Naive B cell (primary cell): ENCODE measurements at places on chromosomes 1 and 21. TPM values are rescaled to one million over a fixed set of nuclear protein-coding genes. Genes with fewer than 3 reads are reported as not detected.

GRCh38 chr1:214902636-214903320 is 179.8 kb upstream of the KCNK2 start:
- no peak overlapping the region for H3K4me3 ChIP-seq
- H3K36me3 ChIP-seq = no peaks in the 10 kb centered on the region
- H3K4me1 ChIP-seq = no peaks in the 10 kb centered on the region

DNA sequence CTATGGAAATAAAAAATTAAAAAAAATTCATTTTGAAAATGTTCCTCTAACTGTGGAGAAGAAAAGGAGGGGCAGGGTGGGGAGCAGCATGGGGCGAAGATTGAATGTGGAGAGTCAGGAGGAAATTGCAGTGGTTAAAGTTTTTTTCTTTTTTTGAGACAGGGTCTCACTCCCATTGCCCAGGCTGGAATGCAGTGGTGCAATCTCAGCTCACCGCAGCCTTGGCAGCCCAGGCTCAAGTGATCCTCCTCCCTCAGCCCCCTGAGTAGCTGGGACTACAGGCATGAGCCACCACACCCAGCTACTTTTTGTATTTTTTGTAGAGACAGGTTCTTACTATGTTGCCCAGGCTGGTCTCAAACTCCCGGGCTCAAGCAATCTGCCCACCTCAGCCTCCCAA is 67.6 kb downstream of the ADSS2 start:
- no peak for DNase-seq
- no peak overlapping the region for H3K4me3 ChIP-seq
- no peaks in the 10 kb centered on the region for H3K36me3 ChIP-seq
- H3K27ac ChIP-seq = no peak overlapping the region

IVL gene
- not detected for polyA plus RNA-seq

FCRL2 gene
- 38.7 TPM for polyA plus RNA-seq

SPATA46 gene
- not detected for polyA plus RNA-seq

S100A7 gene
- not detected for polyA plus RNA-seq

GRCh38 chr21:45997205-45997494 is 15.6 kb downstream of the COL6A1 start:
- H3K36me3 ChIP-seq = no peaks in the 10 kb centered on the region
- no peak overlapping the region for H3K27ac ChIP-seq
- no peaks in the 10 kb centered on the region for H3K27me3 ChIP-seq

SPATA17 gene
- polyA plus RNA-seq = not detected

DNA sequence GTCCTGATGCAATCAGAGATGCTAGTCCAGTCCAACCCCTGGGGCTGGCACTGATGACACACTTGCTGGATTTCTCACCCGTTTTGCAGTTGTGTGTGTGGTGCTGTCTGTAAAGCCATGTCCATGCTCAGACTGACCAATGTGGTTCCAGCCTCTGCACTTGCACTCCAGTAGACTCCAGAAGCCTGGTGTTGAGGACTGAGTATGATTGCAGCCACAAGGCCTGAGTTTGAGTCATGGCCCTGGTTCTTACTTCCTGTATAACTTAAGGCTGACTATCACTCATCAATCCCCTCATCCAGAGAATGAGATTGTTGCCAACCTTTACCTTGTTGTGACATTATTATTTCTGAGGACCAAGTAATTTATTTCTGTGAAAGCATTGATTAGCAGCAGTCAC is 34.8 kb upstream of the IKBKE start:
- no peaks in the 10 kb centered on the region for H3K4me1 ChIP-seq
- no peaks in the 10 kb centered on the region for H3K27me3 ChIP-seq
- H3K4me3 ChIP-seq = no peak overlapping the region

LCE6A gene
- not detected for polyA plus RNA-seq

AVPR1B gene
- polyA plus RNA-seq = not detected

C1QA gene
- polyA plus RNA-seq = not detected

DNA sequence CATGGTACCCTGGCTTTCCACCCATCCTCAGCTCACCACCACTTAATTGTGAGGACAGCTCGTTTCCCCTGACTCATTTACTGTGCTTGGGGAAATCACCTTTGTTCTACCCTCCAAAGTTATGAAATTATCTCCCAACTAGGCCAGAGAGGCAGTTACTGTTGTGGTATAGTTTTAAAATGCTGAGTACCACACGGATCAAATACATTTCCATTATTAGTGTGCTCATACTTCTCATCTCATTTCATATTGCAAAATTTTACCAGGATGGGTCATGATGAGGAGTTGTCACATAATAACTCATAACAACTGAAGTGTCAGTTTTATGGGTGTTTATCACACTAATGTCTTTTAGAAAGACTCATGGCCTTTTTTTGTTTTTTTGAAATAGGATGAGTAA is 9.2 kb upstream of the OR2B11 start:
- H3K4me1 ChIP-seq = peaks cover 4% of the 10 kb centered on the region
- H3K27ac ChIP-seq = no peak overlapping the region
- no peak overlapping the region for H3K4me3 ChIP-seq

GRCh38 chr1:6385488-6386191 is 7.9 kb downstream of the ACOT7 start:
- H3K27ac ChIP-seq = no peak overlapping the region
- no peaks in the 10 kb centered on the region for H3K4me1 ChIP-seq
- no peaks in the 10 kb centered on the region for H3K36me3 ChIP-seq
- no peak overlapping the region for H3K4me3 ChIP-seq
- no peaks in the 10 kb centered on the region for H3K27me3 ChIP-seq

- H3K27me3 ChIP-seq = peaks cover 32% of the 10 kb centered on the region
- H3K36me3 ChIP-seq = peaks cover 8% of the 10 kb centered on the region
- no peak overlapping the region for H3K4me3 ChIP-seq
- H3K27ac ChIP-seq = no peak overlapping the region
- no peak for DNase-seq
These were observed 7.7 kb downstream of the PADI1 start for GRCh38 chr1:17212487-17213121.

TMEM52 gene
- polyA plus RNA-seq = not detected

APOBEC4 gene
- not detected for polyA plus RNA-seq

GRCh38 chr21:17640821-17641220 is 28.1 kb upstream of the BTG3 start:
- peaks cover 8% of the 10 kb centered on the region for H3K36me3 ChIP-seq
- no peak overlapping the region for H3K4me3 ChIP-seq
- H3K27me3 ChIP-seq = no peaks in the 10 kb centered on the region
- no peak for DNase-seq

DNA sequence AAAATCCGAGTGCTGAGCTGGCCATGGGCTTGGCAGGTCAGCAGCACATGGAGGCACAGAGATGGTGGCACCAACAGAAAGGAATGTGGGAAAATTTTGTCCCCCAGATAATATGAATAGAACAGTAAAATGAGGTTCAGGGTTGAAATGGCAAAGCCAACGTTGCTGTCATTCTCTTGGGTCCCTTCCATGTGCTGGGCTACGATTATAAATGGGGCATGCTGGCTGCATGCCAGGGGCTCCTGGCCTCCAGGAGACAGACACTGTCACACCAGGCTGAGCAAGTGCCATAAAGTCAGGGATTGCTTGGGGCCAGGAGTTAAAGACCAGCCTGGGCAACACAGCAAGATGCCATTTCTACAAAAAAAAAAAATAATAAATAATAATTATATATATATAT is 77.1 kb downstream of the TOMM20 start:
- no peak overlapping the region for H3K4me3 ChIP-seq
- peaks cover 13% of the 10 kb centered on the region for H3K4me1 ChIP-seq
- no peak overlapping the region for H3K27ac ChIP-seq

S100PBP gene
- 17.5 TPM for polyA plus RNA-seq

DNA sequence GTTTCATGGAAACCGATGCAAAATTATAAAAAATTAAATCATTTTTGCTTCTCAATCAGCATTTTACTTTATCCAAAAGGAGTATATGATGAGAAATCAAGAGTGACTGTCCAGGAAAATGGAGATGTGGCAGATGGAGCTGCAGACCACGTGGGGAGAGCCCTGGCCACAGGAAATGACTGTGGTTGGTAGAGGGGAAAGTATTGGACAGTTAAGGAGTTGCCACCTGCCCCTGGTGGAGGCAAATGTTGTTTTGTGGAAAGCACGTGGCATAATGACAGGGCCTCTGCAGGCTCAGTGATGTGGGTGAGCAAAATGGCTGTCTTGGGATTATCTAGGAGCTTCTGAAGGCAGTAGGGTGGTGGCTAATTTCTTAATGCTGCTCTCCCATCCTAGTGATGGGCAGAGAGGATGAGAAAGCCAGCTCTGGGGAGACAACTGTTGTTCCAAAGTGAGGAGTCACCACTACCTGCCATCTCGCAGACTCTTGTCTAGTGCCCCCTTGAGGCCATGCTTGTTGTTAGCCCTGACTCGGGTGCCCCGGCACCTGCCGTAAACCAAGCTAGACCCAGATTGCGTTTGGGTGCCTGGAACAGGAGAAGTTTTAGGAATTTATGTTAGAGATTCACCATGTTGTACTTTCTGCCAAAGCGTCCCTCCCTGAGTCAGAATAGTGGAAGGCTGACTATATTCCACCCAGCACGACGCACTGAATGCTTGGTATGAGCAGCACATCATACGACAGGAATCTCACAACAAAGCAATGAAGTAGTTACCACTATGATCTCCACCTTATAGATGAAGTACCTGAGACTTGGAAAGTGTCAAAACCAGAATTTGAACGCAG is 144.0 kb downstream of the ROR1 start:
- H3K36me3 ChIP-seq = no peaks in the 10 kb centered on the region
- no peak overlapping the region for H3K4me3 ChIP-seq
- peaks cover 20% of the 10 kb centered on the region for H3K27me3 ChIP-seq
- no peaks in the 10 kb centered on the region for H3K4me1 ChIP-seq
- no peak overlapping the region for H3K27ac ChIP-seq

DNA sequence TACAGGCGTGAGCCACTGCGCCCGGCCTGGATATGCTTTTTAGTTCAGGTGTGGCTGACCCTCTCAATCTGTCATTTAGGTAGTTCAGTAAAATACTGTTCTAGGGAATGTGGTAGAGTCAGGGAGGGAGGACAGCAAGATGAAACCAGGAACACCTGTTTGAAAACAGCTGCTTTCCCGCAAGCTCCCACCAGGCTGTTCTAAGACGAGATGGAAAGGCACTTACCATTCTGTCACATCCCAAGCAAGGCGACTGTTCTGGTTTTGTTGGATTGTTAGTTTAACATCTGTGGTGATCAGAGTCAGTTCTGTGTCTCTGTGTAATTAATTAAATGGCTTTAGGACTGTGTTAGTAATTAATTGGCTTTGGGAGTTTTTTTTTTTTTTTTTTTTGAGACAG is 2.9 kb downstream of the CHAF1B start:
- DNase-seq = no peak
- H3K27ac ChIP-seq = no peak overlapping the region
- no peaks in the 10 kb centered on the region for H3K27me3 ChIP-seq
- no peak overlapping the region for H3K4me3 ChIP-seq
- H3K36me3 ChIP-seq = no peaks in the 10 kb centered on the region
- no peaks in the 10 kb centered on the region for H3K4me1 ChIP-seq

DNA sequence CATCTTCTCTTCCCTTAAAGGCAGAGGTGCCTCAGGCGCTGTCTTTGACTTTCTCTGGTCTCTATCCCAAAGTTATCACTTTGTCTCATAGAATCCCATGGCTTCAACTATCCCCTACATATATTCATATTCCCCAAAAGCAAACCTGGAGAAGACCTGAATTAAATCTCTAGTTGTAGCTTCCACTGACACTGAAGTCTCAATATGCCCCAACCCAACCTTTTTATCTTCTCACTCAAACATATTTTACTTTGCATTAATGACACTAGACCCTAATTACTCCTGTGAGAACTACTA is 354.5 kb upstream of the DUSP10 start:
- no peak overlapping the region for H3K4me3 ChIP-seq
- H3K27ac ChIP-seq = no peak overlapping the region
- no peaks in the 10 kb centered on the region for H3K36me3 ChIP-seq
- no peaks in the 10 kb centered on the region for H3K27me3 ChIP-seq
- no peak for DNase-seq

DNA sequence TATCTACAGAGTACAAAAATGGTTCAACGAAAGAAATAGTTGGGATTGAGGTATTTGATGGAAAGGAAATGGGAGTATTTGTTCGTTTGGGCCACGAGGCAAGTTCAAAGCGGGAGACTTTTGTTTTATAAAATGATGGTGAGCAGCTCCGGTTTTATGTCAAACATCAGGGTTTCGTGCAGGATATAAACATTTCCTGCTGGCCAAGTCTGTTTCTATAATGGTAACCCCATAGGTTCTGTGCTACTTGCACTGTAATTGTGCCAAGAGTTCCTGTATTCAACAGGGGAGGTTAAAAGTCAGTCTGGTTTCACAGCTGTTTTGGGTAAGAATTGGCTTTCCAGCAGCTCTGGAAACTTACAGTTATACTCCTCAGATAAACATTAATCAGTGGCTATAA is 290.3 kb upstream of the NRIP1 start:
- DNase-seq = no peak
- H3K27me3 ChIP-seq = no peaks in the 10 kb centered on the region
- no peaks in the 10 kb centered on the region for H3K36me3 ChIP-seq
- H3K4me3 ChIP-seq = no peak overlapping the region
- H3K4me1 ChIP-seq = peaks cover 7% of the 10 kb centered on the region

LIN9 gene
- polyA plus RNA-seq = 5.3 TPM

- H3K27ac ChIP-seq = no peak overlapping the region
- peak overlapping the region; percentile 95 for H3K4me3 ChIP-seq
- peaks cover 20% of the 10 kb centered on the region for H3K4me1 ChIP-seq
These were observed 1.5 kb downstream of the PHGDH start for GRCh38 chr1:119713039-119713748.

PLA2G2C gene
- not detected for polyA plus RNA-seq

ZYG11A gene
- not detected for polyA plus RNA-seq

DNA sequence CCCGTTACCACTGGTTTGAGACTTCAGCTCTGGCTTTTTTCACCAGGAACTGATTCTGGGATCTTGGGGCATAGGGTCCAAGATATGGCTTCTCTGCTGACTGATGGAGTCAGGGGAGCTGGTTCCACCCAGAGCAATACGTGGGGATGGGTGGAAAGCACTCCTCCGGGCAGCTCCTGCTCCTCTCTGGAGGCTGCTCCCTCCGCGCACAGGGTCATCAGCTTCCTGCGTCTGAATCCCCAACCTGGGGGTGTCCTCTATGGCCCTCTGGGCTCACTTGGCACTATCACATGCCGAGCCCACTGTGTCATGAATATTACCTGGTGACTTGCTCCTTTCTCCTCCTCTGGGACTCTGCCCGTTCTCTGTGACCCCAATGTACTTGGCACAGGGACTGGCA is 405.4 kb upstream of the VAMP3 start:
- H3K4me1 ChIP-seq = no peaks in the 10 kb centered on the region
- no peaks in the 10 kb centered on the region for H3K36me3 ChIP-seq
- no peak for DNase-seq

- H3K27me3 ChIP-seq = no peaks in the 10 kb centered on the region
- no peak overlapping the region for H3K4me3 ChIP-seq
- H3K36me3 ChIP-seq = no peaks in the 10 kb centered on the region
These were observed 470.3 kb upstream of the NCAM2 start for GRCh38 chr21:20527731-20528460.

- H3K4me3 ChIP-seq = no peak overlapping the region
- no peaks in the 10 kb centered on the region for H3K27me3 ChIP-seq
- no peaks in the 10 kb centered on the region for H3K36me3 ChIP-seq
- H3K27ac ChIP-seq = no peak overlapping the region
- no peaks in the 10 kb centered on the region for H3K4me1 ChIP-seq
These were observed 35.2 kb upstream of the HSD17B7 start for GRCh38 chr1:162755306-162755705.
